Endothelial cell of umbilical vein (primary cell): ENCODE measurements at places on chromosomes 6 and 20. TPM values are rescaled to one million over a fixed set of nuclear protein-coding genes. Genes with fewer than 3 reads are reported as not detected.

The OR2H1 gene
- polyA plus RNA-seq = not detected in 2 replicates

The ZNF322 gene
- 2.7 and 3.4 TPM in 2 replicates for polyA plus RNA-seq

The KHDC1L gene
- polyA plus RNA-seq = 0.15 and 0.18 TPM in 2 replicates

The DUSP15 gene
- 0.33 and 0.75 TPM in 2 replicates for polyA plus RNA-seq

DNA sequence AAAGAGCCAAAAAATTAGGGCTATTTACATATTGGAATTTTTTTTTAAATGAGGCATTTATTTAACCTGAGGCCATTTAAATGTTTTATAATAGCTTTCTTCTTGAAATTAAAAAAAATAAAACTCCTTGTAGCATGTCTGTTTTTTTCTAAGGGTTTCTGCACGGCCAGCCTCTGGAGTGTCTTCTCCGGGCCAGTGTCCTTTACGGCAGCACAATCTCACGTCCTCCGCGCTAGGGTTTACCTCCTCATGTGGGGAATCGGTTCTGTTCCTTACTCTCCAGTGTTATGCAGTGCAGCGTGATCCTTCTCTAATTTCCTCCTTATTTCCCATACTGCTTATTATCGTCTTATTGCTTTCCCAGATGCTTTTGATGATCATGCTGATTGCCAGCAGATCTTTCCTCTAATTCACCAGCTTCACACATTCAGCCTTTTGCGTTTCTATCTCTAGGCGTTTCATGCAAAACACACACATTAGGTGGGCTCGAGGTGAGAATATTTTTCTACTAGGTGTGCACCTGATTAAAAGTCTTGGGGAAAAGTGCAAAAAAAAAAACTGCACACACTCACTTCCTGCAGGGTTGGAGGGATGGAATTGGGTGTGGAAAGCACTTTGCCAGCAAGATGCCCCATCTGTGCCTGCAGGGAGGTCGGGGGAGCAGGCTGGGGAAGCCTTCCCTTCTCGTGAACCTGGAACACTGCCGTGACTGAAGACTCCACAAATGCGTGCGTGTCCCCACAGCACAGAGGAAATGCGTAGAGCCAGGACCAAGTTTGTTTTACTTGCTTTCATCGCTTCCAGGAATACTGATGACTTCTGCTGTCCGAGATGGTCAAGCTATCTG, 56.1 kb downstream of the PSMG4 start:
- no peak for DNase-seq

DNA sequence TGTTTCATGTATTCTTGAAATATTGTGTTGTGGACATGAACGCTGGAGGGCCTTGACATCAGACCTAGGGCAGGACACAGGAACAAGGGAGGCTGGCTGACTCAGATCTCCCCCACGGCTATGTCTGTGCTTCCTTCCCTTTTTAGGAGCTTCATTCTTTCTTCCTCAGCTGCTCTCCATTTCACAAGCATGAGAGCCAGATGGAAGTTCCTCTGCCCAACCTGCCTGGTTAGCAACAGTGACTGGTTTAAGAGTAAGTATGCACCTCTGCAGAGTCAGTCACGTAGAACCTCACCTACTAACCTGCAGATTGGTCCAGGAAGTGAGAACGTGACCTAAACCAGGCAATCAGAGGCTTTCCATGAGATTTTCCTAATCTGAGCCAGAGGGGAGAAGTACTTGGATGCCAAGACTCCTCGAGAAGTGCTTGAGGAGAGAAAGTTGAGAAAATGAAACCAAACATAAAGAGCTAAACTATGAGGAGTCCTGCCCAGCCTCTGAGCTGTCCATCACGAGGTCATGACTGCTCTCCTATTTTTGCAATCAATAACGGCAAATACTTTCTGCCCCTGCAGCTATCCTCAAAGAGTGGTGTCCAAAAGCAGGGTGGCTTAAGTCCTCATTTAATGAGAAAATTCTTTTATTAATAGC, 465.2 kb upstream of the CITED2 start:
- DNase-seq = no peak

DNA sequence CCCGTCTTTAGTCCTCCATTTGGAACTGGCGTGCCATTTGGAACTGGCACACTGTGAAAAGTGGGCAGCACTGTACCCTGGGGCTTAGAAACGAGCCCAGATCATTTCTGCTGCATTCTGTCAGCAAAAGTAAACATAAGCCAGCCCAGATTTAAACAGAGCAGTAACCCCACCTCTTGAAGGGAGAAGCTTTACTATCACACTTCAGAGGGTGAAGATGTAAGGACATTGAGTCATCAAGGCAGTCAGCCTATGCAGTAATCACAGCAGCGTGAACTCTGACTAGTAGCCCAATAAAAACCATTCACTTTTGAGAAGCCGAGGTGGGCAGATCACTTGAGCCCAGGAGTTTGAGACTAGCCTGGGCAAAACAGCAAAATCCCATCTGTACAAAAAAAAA, 216.9 kb downstream of the EYA2 start:
- no peak for DNase-seq

GRCh38 chr6:2448826-2449571, 203.6 kb upstream of the GMDS start:
- peak; percentile 86 for DNase-seq

DNA sequence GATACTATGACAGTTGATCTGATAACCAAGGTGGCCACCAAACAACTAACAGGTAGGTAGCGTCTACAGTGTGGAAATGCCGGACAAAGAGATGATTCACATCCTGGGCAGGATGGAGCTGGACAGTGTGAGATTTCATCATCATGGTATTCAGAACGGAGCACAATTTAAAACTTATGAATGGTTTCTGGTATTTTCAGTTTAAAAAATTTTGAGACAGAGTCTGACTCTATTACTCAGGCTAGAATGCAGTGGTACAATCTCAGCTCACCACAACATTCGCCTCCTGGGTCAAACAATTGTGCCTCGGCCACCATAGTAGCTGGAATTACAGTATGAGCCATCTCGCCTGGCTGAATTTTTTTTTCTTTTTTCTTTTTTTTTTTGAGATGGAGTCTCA, 43.8 kb downstream of the CEP57L1 start:
- DNase-seq = no peak

DNA sequence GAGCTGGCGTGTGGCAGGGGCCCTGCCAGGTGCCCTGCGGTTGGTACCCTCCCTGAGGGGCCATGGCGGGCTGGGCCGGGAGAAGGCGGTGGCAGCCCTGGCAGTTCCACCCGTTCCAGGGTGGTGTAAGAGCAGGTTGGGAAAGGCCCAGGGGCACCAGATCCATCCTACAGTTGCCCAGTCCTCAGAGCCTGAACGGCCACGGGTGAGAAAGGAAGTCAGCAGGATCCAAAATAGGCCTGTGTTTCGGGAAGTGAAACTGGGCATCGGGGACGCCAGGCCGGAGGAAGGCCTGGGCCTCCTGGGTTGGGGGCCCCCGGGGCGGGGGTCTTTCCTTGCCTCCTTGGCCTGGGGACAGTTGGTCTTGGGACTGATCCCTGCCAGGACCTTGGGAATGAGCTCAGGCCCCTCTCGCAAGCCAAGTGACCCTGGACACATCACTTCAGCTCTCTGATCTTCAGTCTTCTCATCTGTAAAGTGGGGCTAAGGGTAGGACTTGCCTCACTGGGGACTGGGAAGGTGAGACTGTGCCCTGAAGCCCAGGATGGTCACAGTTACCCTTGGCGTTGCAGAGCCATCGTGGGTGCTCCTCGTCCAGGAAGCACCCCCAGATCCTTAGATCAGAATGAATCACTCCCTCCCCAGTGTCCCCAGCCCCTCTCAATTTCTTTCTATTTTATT, 18.1 kb upstream of the NOL4L start:
- no peak for DNase-seq

GRCh38 chr6:139888681-139889122, 514.3 kb upstream of the CITED2 start:
- DNase-seq = no peak

- no peak for DNase-seq
Measured at GRCh38 chr20:50455656-50456451, 54.3 kb upstream of the PTPN1 start.

- no peak for DNase-seq
Measured at GRCh38 chr20:1538655-1539054, 18.9 kb downstream of the SIRPD start.

- no peak for DNase-seq
Measured at GRCh38 chr6:167953551-167953950, 43.9 kb upstream of the KIF25 start.
